ENCODE measurements at places on chromosomes 6 and 20. TPM values are rescaled to one million over a fixed set of nuclear protein-coding genes. Genes with fewer than 3 reads are reported as not detected.

GRCh38 chr6:89782222-89782621 lies 37.4 kb downstream of the MDN1 start:
- no peak for DNase-seq

DNA sequence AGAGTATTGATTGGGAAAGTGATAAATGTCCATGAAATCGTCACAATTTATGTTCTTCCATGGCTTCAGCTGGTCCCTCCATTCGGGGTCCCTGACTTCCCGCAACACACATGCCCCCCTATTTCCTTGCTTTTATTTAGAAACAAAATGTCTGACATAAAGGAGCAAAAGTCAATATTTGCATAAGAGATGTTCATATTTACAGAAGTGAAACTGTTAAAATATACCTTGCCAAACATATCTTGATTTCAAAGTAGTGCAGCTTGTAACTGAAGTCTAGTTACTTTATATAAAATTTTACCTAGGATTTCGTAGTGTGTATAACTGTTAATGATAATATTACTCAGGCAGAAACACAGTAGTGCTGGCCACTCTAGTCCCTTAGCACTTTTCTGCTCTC lies 548.9 kb upstream of the ADGRB3 start:
- DNase-seq: no peak

- no peak for DNase-seq
Observed at GRCh38 chr6:113696960-113697359, 160.2 kb upstream of the MARCKS start.

The ZNF334 gene
- total RNA-seq: 5.1 TPM

GRCh38 chr20:51660672-51661608 lies 107.2 kb downstream of the ATP9A start:
- DNase-seq: no peak

- DNase-seq: no peak
Observed at GRCh38 chr6:35258336-35258735, 1.2 kb upstream of the ZNF76 start.

- DNase-seq: no peak
Observed at GRCh38 chr6:25487012-25487411, 165.0 kb upstream of the SCGN start.

The PPP1R3G gene
- total RNA-seq: 0.10 TPM

The OPRM1 gene
- total RNA-seq: not detected

GRCh38 chr20:32287231-32287638 lies 9.8 kb downstream of the KIF3B start:
- no peak for DNase-seq

The TSPO2 gene
- not detected for total RNA-seq

- DNase-seq: no peak
Observed at GRCh38 chr20:32168184-32168910, 39.2 kb downstream of the PLAGL2 start.

All from activated naive CD8-positive, alpha-beta T cell treated with anti-CD3 and anti-CD28 coated beads for 36 hours (primary cell).